ENCODE measurements at places on chromosomes 2 and 18. TPM values are rescaled to one million over a fixed set of nuclear protein-coding genes. Genes with fewer than 3 reads are reported as not detected.

GRCh38 chr2:51013079-51013932 lies 18.6 kb downstream of the NRXN1 start:
- no peaks in the 10 kb centered on the region for H3K4me1 ChIP-seq
- H3K27me3 ChIP-seq, result no peaks in the 10 kb centered on the region
- H3K4me3 ChIP-seq, result no peak overlapping the region

GRCh38 chr2:181314551-181314950 lies 142.6 kb upstream of the ITGA4 start:
- no peak overlapping the region for H3K27ac ChIP-seq
- H3K27me3 ChIP-seq, result no peaks in the 10 kb centered on the region
- H3K4me1 ChIP-seq, result no peaks in the 10 kb centered on the region
- DNase-seq, result no peak
- H3K36me3 ChIP-seq, result no peaks in the 10 kb centered on the region
- H3K4me3 ChIP-seq, result no peak overlapping the region

DNA sequence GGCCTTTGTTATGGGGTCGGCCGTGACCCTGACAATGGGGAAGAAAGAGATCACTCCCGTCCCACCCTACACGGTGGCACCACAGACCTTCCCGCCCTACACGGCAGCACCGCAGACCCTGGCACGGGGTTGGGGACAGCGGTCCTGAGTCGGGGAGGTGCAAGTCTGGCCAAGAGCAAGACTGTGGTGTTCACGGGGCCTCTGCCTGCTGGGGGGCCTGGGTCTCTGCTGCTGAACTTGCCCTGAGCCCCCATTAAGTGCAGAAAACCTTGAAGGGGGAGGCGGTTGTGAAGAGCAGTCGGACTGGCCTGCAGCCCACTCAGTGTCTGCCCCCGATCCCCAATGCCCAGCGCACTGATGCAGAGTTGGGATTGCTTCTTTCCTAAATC lies 75.9 kb downstream of the SLC66A2 start:
- no peaks in the 10 kb centered on the region for H3K27me3 ChIP-seq
- DNase-seq, result no peak
- no peak overlapping the region for H3K4me3 ChIP-seq
- H3K27ac ChIP-seq, result no peak overlapping the region

- no peaks in the 10 kb centered on the region for H3K27me3 ChIP-seq
- H3K4me3 ChIP-seq, result no peak overlapping the region
- no peak overlapping the region for H3K27ac ChIP-seq
- H3K4me1 ChIP-seq, result no peaks in the 10 kb centered on the region
- DNase-seq, result no peak
- no peaks in the 10 kb centered on the region for H3K36me3 ChIP-seq
Measured at GRCh38 chr2:5546181-5546580, 146.0 kb upstream of the SOX11 start.

DNA sequence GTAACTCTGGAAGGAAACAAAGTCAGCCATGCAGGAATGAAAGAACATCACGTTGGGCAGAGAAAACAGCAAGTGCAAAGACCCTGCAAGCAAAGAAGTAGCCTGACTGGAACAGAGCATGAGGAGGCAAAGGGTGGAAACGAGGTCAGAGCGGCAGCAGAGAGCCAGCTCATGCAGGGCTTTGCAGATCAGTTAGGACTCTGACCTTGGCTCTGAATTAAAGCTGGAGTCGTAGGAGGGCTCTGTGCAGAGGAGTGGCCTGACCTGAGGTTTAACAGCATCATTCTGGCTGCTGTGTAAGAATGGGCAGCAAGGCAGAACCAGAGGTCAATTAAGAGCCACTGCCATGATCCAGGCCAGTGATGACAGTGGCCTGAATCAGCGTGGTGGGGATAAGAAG lies 220.7 kb downstream of the PRKCE start:
- no peaks in the 10 kb centered on the region for H3K27me3 ChIP-seq
- DNase-seq, result no peak
- no peaks in the 10 kb centered on the region for H3K36me3 ChIP-seq
- H3K4me3 ChIP-seq, result no peak overlapping the region
- H3K27ac ChIP-seq, result no peak overlapping the region

SERPINB13 gene
- 175 TPM for total RNA-seq

GULP1 gene
- total RNA-seq, result 25.4 TPM

RIT2 gene
- total RNA-seq, result not detected

- no peak for DNase-seq
- H3K4me3 ChIP-seq, result no peak overlapping the region
- H3K27me3 ChIP-seq, result no peaks in the 10 kb centered on the region
- no peaks in the 10 kb centered on the region for H3K4me1 ChIP-seq
- no peaks in the 10 kb centered on the region for H3K36me3 ChIP-seq
Measured at GRCh38 chr2:24375349-24376087, 15.2 kb upstream of the ITSN2 start.

PTPRN gene
- total RNA-seq, result not detected

SIX2 gene
- not detected for total RNA-seq

Data from esophagus squamous epithelium (tissue), 5 donors.